T follicular helper cell (primary cell): ENCODE measurements at places on chromosomes 12 and 14.

DNA sequence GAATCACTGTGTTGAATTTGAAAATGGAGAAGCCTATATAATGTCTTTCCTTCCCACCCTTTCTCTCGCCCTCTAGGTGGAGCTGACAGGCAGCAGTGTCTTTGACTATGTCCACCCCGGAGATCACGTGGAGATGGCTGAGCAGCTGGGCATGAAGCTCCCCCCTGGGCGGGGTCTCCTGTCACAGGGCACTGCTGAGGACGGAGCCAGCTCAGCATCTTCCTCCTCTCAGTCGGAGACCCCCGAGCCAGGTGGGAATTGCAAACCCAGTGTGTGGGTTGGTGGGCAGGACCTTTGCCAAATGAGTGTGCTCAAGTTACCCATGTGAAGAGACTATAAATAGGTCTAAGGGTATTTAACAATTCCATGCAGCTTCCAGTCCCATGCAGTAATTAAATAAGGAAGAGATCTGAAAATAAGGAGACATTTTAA is 274.7 kb downstream of the EGLN3 start:
- no peak for DNase-seq

GRCh38 chr12:85156569-85156968 is 120.4 kb downstream of the LRRIQ1 start:
- DNase-seq, result no peak

- DNase-seq, result no peak
Observed at GRCh38 chr14:58839233-58839632, 201.5 kb downstream of the DACT1 start.

GRCh38 chr12:4899364-4899763 is 10.3 kb upstream of the KCNA1 start:
- DNase-seq, result no peak

DNA sequence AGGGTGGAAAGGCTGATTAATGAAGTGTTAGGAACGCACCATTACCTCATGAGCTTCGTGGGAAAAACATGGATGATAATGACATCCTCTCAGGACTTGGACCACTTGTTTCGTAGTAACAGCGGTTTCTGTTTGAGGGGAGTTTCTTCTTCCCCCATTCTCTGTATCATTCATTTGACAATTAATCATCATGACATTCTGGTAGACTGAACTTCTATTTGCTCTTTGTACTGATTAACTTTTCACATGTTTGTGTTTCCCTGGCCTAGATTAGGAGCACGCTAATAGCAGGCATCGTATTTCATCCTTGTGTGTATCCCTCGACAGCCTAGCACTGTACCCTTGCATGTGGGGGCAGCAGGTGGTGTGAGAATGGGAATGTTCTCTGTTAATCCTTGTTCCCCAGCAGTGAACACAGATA is 8.0 kb downstream of the LRRC74A start:
- no peak for DNase-seq

DNA sequence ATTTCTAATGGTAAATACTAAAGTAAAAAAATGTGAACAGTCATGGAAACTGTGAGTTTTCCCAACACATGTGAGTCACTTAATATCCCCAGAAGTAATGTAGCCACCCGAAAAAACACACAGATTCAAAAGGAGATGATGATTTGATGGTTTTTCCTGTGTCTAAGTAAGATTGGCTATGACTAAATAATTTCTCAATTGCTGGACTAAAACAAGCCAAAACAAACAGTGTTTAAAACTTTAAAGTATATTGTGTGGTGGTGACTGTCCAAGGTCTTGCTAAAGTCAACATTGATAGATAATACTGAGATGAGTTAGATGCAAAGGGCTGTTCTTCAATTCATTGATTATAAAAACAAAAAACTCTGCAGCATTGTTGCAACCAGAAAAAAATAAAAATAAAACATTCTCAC is 89.6 kb upstream of the SOX5 start:
- no peak for DNase-seq

GRCh38 chr12:131608740-131609690 is 101.9 kb upstream of the SFSWAP start:
- DNase-seq, result peak; percentile 35

DNA sequence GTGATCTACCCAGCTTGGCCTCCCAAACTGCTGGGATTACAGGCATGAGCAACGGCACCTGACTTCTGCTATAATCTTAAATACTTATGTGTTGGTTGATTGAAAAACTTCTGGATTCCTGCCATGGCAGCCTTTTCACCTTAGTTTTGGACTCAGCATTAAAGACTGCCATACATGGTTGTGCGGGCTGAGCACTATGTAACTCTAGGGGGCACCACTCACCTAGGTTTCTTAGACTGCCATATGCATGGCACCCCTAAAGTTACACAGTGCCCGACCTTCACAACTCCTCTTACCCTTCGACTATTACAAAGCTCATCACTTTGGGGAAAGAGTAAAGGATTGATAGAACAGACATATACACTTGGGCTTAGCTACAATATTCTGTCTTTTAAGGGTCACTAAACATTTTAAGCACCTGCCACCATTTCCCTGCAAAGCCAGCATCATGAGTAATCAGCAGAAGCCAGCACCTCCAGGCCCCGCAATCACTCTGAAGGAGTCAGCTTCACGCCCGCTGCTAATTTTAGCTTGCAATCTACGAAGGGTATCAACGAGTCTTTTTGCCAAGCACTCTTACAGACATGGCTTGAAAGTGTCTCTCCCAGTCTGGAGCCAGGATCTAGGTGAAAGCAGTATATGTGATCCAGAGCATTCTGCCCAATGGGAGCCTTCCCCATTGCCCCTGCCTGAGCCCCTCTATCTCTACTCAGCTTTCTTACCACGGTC is 59.8 kb downstream of the SUDS3 start:
- DNase-seq, result no peak

- no peak for DNase-seq
Observed at GRCh38 chr14:83520837-83521236, 1987.2 kb upstream of the SEL1L start.

DNA sequence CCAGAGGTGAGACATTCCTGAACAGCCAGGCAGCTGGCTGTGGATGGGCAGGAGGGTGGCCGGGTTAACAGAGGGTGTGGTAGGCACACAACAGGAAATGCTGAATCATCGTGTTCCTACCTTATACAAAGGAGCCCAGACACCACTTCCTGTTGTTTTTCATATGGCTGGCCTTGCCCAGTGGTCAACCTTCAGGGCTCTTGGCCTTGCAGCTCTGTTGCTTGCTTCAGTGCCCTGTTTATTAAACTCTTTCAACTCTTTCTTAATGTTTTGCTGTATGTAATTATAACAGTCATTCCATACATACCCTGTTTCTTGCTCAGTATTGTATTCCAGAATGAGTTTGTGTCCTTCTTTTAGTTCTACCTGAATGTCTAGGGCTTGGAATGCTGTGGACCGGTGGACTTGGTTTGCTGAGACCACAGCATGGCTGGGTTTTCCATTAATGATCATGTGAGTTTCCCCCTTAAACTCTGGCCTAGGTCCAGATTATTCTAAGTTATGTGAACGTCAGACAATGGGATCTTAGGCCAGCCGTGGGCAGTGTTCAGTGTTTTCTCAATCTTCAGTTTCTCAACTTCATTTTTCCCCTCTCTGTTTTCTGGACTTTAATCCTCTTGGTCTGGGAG is 11.9 kb downstream of the CFAP54 start:
- no peak for DNase-seq

DNA sequence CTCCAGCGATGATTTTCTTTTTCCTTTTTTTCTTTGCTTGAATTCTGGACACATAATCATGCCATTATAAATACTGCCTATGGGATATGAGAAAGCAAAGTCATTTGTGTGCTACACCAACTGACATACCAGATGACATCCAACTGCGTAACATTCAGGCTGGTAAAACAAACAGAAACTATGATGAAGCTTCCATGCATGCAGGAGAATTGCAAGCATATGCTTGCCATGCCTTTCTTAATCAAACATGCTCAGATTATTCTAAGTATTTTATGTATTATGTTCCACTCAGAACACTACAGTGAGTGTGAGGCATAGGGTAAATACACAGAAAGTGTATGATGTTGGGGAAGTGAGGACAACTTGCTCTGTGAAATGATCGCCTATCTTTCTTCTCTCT is 97.4 kb downstream of the C12orf50 start:
- DNase-seq, result no peak

- peak; percentile 68 for DNase-seq
Observed at GRCh38 chr12:110698171-110698902, 9.4 kb upstream of the HVCN1 start.

GRCh38 chr12:29816874-29817725 is 33.4 kb upstream of the TMTC1 start:
- DNase-seq, result no peak

DNA sequence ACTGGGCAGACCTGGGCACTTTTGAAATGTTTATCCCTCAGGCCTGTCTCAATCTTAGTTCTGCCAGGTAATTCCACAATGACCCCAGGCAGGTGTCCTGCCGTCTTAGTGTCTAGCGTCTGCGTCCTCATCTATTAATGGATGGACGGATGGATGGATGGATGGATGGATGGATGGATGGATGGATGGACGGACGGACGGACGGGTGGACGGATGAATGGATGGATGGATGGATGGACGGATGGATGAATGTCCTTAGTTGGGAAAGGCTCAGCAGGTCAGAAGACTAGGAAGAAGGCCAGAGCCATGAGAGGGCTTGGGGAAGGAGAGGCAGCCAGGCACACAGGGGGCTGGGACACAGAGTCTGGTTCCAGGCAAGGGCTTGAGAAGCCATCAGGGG is 141.3 kb downstream of the CALM1 start:
- DNase-seq, result no peak

DNA sequence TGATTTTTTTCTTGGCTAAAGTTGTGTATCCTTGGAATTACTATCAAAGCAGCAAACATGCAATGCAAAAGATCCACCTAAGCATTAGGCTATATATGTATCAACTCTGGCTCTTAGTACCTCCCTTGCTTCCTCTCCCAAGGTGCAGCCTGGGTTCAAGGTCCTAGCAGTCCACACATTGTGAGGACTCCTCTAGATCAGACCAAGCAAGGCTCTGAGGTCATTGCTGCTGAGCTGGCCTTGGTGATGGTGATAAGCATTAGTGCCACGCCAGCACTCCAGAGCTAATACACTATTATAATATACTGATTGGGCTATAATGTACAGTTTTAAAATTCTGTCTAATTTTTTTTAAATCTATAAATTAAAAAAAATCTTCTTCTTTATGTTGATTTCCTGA is 196.9 kb upstream of the BTG1 start:
- no peak for DNase-seq

GRCh38 chr12:5335069-5335468 is 96.8 kb upstream of the NTF3 start:
- no peak for DNase-seq

GRCh38 chr14:21822109-21822508 is 148.5 kb upstream of the OR4E1 start:
- DNase-seq, result no peak

DNA sequence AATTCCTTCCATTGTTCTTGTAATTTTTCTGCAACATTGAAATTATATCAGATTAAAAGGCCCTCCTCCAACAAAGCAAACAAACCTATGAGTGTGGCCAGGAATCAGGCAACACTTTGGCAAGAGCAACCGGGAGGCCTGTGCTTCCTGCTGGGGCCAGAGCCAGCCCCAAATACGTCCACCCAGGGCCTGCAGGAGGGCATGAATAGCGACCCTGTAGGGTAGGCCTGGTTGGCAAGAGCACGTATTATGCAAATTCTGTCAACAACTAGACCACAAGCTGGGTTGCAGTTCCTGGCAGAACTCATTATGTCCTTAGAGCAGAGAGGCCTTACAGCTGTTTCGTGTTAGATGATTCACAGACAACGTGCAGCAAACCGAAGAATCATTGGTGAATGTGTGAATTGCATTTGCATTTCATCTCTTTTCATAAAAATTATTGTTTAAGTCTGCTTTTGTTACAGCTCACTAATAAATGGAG is 26.9 kb upstream of the LGALS3 start:
- no peak for DNase-seq

DNA sequence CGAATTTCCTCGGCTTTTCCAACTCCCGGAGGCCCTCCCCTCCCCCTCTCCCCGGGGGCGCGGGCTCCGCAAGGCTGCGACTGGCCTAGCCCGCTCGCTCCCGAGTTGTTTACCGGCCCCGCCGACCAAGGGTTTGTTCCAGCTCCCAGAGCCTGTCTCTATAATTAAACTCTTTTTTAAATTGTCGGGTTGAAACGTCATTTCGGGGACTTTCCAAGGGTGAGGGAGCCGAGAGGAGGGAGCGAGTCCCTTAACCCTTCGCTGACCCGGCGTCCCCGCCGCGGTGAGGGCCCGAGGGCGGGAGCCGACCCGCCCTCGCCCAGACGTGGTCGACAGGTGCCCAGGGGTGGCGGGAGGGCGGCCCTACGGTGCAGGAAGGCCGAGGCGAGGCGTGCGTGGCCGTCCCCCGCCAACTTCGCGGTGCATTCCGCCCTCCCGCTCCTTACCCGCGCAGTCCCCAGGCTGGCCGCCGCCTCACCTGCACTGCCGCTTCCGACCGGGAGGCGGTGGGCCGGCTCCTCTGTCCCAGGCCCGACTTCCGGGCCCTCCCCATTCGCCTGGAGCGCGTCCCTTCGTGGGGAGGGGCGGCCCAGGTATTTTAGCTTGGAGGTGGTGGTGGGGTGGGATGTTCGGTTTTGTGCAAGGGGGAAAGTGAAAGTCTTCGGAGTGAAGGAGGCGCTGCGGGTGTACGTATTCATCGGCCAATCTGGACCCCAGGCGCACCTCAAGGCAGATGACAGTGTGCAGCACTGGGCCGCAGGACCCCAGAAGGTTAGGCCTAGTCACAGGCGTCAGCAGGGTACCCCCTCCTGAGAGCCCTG is 2.9 kb upstream of the ZFP36L1 start:
- peak; percentile 71 for DNase-seq

DNA sequence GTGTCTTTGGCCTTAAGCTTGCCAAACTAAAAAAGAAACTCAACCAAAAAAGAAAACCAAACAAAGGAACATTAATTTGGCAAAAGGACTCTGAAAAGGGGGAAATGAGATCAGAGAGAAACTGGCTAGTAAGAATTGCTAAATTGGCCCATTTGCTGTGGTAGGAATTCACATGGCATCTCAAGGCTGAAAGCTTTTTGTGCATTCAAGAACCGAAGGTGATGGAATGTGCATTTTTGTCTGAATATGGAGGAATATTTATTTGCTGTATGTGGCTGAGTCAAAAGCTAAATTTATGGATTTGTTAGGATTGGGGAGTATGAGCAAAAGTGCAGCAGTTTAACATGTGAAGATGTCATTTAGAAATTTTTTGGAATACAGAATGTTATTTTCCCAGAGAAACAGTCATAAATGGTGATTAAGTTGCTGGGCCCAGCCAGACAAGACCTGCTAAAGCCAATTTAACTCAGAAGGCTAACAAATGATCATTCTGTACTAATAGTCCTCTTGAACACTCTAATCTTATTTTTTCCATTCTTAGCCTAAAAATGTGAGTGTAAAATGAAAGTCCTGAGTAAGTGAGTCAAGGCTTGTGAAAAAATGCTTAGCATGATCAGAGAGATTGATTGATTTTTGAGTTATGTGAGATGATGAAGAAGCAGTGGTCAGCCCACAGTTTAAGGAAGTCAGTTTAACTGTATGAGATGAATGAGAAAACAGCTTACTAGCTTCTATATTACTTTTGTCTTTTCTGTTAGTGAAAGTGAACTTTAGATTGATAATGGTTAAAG is 94.1 kb downstream of the ANO6 start:
- DNase-seq, result no peak

- DNase-seq, result no peak
Observed at GRCh38 chr12:2051700-2052621, 826 bp upstream of the CACNA1C start.

GRCh38 chr12:52137746-52138145 is 54.1 kb downstream of the KRT80 start:
- DNase-seq, result no peak
